PC-9 (cell line): ENCODE measurements at places on chromosomes 5 and 9.

- DNase-seq: no peak
Measured at GRCh38 chr9:85237478-85237877, 504.3 kb downstream of the AGTPBP1 start.

- DNase-seq: no peak
Measured at GRCh38 chr9:82757924-82758323, 305.0 kb downstream of the RASEF start.

- peak; percentile 12 for DNase-seq
Measured at GRCh38 chr9:101458963-101459631, 23.5 kb upstream of the ALDOB start.

- peak; percentile 11 for DNase-seq
Measured at GRCh38 chr5:149957855-149958254, 2.7 kb upstream of the SLC26A2 start.

GRCh38 chr5:73545403-73545779, 20.0 kb downstream of the ANKRA2 start:
- DNase-seq: no peak

DNA sequence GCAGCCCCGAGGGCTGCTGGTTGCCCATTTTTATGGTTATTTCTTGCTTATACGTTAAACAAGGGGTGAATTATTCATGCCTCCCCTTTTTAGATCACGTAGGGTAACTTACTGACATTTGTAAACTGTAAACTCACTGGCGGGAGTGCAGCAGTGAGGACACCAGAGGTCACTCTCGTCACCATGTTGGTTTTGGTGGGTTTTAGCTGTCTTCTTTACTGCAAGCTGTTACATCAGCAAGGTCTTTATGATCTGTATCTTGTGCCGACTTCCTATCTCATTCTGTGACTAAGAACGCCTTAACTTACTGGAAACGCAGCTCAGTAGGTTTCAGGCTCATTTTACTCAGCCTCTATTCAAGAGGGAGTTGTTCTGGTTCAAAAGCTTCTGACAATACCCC, 155.0 kb upstream of the PRDM9 start:
- peak; percentile 34 for DNase-seq

DNA sequence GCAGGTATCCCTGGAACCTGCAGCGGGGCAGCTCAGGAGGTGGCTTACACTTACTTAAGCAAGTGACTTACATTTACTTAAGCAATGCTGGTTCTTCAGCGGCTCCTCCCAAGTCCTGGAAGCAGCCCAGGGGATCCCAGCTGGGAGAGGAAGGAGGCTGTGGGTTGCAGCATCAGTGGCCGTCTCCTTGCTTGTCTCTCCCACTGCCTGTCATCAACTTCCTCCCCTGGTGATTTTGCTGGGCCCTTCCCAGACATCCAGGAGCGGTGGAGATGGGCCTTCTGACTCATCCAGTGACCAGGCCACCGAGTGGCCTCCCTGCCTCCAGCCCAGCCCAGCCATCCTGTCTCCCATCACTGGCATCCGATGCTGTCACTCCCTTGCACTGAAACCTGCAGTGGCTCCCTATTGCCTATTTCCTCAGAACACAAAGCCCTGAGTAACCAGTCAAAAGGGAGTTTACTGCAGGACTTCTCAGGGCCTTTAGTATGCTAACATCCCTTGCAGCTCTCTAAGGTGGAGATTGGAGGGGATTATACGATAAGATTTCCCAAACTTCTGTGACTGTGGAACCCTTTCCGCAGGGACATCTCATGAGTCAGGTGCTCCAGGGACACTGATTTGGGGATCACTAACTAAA, 155.9 kb upstream of the PHYKPL start:
- no peak for DNase-seq

DNA sequence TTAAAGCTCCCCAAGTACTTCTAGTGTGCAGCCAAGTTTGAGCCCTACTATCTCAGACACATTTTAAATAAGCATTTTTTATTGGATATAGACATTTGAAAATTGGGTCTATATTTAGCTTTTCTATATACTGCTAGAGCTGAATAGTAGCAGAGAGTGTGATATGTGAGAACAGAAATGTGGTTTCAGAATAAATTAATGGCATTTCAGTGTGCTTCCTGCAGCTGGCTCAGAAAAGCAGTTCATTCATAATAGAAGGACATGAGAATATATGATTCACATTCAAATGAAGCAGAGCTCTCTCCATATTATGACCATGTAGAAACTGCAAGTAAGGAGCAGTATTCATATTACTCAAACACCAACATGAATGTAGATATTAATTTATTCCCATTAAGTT, 464.0 kb downstream of the PTPRD start:
- no peak for DNase-seq

DNA sequence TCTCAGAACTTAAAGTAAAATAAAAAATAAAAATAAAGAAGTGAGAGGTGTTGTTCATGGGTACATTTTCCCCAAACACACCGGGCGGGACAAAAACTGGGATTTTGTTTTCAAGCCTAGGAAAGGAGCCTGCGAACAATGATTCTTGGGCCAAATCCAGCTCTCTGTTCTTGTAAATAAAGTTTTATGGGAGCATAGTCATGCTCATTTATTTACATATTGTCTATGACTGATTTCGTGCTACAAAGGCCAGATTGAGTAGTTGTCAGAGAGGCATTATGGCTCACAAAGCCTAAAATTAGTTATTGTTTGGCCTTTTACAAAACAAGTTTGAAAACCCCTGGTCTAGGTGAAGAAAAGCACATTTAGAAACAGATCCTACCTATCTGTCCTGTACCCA, 821.0 kb upstream of the GRAMD2B start:
- no peak for DNase-seq

DNA sequence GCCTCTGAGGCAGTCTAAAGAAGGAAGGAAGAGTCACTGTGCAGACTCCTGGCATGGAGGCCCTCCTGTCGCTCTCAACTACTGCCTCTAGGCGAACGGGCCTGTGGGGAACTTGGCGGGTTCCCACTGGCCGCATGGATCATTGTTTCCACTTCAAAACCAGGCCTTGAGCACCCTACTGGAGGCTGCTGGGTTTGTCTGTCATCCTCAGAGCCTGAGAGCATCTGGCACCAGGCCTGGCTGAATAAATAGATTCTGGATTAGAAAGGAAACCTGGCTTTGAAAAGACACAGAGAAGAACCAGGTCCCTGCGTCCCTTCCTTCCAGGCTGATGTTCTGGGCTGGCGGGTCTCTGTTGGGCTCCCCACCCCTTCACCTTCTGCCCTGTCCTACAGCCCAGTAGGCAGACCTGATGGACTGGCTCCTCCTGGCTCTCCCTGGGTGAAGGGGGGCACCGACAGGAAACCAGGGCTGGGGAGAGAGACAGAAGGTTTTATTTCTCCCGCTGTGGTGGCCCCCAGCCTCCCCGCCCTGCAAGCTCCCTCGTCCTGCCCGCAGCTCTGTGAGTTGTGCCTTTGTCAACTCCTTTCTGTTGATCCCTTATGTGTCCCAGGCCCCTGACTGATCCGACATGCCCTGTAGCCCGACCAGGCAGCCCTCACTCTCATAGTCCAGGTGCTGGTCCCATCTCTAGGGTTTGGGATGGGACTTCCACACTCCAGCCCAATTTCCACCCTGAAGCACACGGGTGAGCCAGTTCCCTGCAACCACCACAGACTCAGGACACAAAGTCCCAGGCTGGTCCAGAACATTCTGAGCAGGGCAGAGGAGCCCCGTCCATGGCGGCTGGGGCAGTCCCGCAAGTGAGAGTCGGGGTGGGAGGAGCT, 50.1 kb downstream of the ADAMTS2 start:
- no peak for DNase-seq

- DNase-seq: no peak
Measured at GRCh38 chr5:78611126-78611605, 37.4 kb downstream of the LHFPL2 start.

DNA sequence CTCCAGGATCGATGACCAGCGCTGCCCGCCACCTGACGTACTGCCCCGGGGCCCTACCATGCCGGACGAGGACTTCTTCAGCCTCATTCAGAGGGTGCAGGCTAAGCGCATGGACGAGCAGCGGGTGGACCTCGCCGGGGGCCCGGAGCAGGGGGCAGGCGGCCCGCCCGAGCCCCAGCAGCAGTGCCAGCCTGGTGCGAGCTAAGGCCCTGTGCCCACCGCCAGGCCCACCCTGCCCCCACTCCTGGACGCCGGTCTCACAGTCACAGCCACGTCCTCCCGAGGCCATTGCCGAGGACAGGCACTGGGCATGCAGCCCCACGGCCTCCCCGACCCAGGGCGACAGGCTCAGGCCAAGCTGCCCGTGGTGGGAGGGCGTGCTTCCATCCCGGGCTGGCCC, 5.5 kb downstream of the DNLZ start:
- no peak for DNase-seq

DNA sequence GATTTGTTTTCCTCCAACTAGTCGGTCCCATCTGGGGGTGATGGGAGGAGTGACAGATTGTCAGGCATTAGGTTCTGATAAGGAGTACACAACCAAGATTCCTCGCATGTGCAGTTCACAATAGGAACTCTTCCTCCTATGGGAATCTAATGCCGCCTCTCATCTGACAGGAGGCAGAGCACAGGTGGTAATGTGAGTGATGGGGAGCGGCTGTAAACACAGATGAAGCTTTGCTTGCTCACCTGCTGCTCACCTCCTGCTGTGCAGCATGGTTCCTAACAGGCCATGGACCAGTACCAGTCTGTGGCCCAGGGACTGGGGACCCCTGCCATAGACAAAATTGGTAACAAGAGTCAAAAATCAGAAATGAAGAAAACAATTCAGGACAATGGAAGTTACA, 173.3 kb upstream of the HMHB1 start:
- no peak for DNase-seq

DNA sequence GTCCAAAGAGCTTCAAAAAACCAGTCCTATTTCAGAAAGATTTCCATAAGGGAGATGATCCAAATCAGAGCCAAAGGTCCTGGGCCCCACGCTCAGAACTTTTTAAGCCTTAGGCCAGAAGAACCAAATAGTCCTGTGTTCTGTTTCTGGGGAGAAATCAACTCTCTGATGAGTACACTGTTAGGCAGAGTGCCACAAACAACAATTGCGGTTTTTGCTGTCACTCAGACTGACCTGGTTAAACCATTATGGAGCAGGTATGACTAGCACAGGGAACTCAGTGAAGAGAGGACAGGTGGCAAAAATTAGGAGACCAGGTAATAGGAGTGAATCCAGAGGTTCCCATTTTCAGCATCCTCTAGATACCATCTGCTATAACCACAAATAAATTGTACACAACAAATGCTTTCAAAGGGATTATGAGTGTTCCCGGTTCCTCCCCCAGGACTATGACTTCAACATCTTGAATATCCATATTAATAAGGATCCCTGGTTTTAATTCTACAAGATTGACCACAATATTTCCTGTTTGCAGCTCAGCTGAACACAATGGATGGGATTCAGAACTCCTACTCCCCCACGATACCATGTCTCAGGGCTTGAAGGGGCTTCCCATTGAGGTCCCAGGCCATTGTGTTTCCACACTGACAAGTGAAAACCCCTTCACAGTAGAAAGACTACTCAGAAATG, 52.1 kb upstream of the FREM1 start:
- peak; percentile 43 for DNase-seq

DNA sequence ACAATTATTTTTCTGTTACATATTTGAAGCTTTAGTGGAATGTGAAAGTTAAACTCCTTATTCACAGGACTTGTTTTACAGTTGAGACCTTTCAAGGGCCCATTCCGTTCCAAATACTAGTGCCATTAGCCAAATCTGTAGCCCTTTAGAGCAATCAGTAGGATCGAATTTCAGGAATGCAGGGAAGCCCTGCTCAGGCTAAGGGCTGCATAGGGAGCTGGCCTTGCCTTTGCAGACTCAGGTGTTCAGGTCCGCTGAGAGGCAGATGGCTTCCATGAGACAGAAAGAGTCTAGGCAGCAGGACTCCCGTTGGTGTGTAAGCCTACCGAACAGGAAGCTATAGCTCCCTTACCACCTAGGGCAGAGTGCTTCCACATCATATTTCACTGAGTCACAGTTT, 150.1 kb upstream of the SLC27A6 start:
- DNase-seq: no peak

GRCh38 chr9:20364959-20365358, 257.3 kb downstream of the MLLT3 start:
- DNase-seq: no peak

- DNase-seq: peak; percentile 12
Measured at GRCh38 chr9:120531683-120532300, 48.2 kb downstream of the CDK5RAP2 start.

DNA sequence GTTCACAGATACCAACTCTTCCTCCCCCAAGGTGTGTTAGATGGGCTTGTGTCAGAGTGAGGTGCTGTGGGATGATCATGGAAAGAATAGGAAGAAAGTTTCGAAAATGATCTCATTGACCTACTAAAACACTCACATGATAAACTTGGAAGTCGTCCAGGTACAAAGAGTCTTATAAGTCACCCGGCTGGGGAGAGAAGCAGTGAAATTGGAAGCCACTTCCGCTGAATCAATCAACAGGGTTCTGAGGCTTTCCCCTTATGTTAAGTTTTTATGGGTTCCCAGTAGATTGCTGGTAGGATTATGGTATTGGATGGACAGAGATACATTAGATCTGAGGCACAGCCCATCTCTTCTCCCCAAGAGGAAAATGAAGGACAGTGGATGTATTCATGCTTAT, 218.8 kb upstream of the MSX2 start:
- DNase-seq: no peak

DNA sequence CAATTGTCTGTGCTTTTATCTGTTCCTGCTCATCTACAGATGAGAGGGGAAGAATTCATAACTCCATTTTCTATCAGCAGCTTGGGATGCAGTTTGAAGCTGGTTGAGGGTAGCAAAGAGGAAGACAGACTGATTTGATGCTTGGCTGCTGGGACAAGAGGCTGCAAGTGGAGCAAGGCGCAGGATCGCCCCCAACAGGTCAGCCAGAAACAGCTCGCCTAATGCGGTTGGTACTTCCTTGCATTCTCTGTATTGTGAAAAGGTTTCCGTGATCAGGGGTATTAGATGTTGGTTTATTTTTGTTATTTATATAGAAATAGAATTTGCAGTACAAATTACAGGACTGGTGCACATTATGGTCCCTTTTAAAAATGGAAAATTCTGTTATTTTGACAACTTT, 40.6 kb downstream of the ZNF883 start:
- peak; percentile 13 for DNase-seq

GRCh38 chr5:148466236-148466580, 82.5 kb downstream of the FBXO38 start:
- DNase-seq: no peak
